ENCODE measurements at places on chromosomes 1 and 21. TPM values are rescaled to one million over a fixed set of nuclear protein-coding genes. Genes with fewer than 3 reads are reported as not detected.

The RHBG gene
- not detected for total RNA-seq

- DNase-seq = peak; percentile 56
These were observed 548 bp downstream of the KCNN3 start for GRCh38 chr1:154869351-154870114.

GRCh38 chr1:38175121-38175520 lies 128.5 kb upstream of the POU3F1 start:
- no peak for DNase-seq

GRCh38 chr1:112457241-112457640 lies 51.5 kb upstream of the WNT2B start:
- peak; percentile 88 for DNase-seq

The TSPAN1 gene
- total RNA-seq = 0.26 TPM

- DNase-seq = no peak
These were observed 58.8 kb downstream of the KCNK1 start for GRCh38 chr1:233672732-233673131.
